Activated CD8-positive, alpha-beta memory T cell treated with anti-CD3 and anti-CD28 coated beads, Interleukin-2, amount 10 ng/mL, durations not matched to agents 7 days and 5 days (primary cell): ENCODE measurements at places on chromosomes 6 and 20. TPM values are rescaled to one million over a fixed set of nuclear protein-coding genes. Genes with fewer than 3 reads are reported as not detected.

Gene CGA
- total RNA-seq = not detected

Gene GTSF1L
- not detected for total RNA-seq

Gene KCNB1
- total RNA-seq = not detected

Gene SMPDL3A
- 0.52 TPM for total RNA-seq

Gene SLA2
- total RNA-seq = 109 TPM

Gene OR2J2
- total RNA-seq = not detected

GRCh38 chr6:133610227-133610840, 278.6 kb upstream of the TCF21 start:
- no peak overlapping the region for H3K27ac ChIP-seq
- no peak overlapping the region for H3K4me3 ChIP-seq
- no peaks in the 10 kb centered on the region for H3K36me3 ChIP-seq
- no peaks in the 10 kb centered on the region for H3K27me3 ChIP-seq
- H3K4me1 ChIP-seq = no peaks in the 10 kb centered on the region

- no peak overlapping the region for H3K4me3 ChIP-seq
- H3K27me3 ChIP-seq = peaks cover 19% of the 10 kb centered on the region
- no peak overlapping the region for H3K27ac ChIP-seq
- H3K36me3 ChIP-seq = no peaks in the 10 kb centered on the region
- DNase-seq = no peak
- H3K4me1 ChIP-seq = peaks cover 20% of the 10 kb centered on the region
Measured at GRCh38 chr6:27768556-27768955, 143.6 kb downstream of the OR2B2 start.

GRCh38 chr6:51511081-51511480, 576.3 kb downstream of the PKHD1 start:
- DNase-seq = no peak
- H3K27me3 ChIP-seq = no peaks in the 10 kb centered on the region
- H3K4me1 ChIP-seq = no peaks in the 10 kb centered on the region
- no peak overlapping the region for H3K4me3 ChIP-seq
- H3K27ac ChIP-seq = no peak overlapping the region

- H3K27ac ChIP-seq = no peak overlapping the region
- no peak overlapping the region for H3K4me3 ChIP-seq
- DNase-seq = no peak
- H3K36me3 ChIP-seq = no peaks in the 10 kb centered on the region
- H3K27me3 ChIP-seq = no peaks in the 10 kb centered on the region
Measured at GRCh38 chr20:41798930-41799502, 180.8 kb upstream of the CHD6 start.

DNA sequence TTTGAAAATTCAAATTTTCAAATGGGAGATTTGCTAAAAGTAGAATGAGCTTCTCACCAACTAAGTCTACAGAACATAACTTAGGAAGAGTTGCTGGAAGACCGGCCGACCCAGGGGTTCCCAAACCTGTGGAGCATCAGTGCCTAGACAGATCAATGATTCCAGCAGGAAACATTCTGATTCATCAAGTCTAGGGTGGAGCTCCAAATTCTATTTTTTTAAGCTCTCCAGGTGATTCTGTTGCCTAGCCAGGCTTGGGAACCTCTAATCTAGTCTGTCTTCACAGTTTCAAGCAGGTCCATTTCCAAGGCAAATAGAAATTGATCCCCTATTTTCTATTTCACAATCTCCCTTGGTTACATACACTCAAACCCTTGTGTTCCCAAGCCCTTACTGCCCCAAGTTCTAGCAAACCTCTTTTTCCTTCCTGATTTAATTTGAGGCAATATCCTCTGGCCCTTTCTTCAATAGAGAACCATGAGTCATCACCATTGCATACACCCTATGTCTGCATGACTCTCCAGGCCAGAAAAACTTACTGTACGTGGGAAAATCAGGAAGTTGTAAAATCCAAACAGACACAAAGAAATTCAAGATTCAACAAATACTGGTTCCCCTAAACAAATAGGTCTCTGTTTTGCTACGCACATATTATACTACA, 8.9 kb downstream of the ATXN1 start:
- H3K4me3 ChIP-seq = no peak overlapping the region
- no peak for DNase-seq
- H3K27ac ChIP-seq = no peak overlapping the region

DNA sequence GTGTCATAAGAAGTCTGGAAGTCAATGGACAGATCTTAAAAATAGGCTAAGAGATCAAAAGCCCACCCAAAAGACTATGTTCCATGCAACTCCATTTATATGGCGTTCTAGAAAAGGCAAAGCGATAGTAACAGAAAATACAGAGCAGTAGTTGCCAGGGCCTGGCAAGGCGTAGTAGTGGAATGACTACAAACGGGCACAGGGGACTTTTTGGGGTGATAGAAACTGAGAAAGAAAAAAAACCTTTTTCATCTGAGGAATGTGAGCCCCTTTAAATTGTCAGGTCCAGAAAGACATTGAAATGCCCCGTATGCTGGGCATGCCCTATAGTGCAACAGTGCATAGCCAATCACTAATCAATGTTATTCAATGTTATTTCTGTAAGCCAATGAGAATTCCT, 47.2 kb upstream of the FAM50B start:
- no peak overlapping the region for H3K27ac ChIP-seq
- DNase-seq = no peak
- H3K36me3 ChIP-seq = no peaks in the 10 kb centered on the region
- peaks cover 5% of the 10 kb centered on the region for H3K27me3 ChIP-seq

DNA sequence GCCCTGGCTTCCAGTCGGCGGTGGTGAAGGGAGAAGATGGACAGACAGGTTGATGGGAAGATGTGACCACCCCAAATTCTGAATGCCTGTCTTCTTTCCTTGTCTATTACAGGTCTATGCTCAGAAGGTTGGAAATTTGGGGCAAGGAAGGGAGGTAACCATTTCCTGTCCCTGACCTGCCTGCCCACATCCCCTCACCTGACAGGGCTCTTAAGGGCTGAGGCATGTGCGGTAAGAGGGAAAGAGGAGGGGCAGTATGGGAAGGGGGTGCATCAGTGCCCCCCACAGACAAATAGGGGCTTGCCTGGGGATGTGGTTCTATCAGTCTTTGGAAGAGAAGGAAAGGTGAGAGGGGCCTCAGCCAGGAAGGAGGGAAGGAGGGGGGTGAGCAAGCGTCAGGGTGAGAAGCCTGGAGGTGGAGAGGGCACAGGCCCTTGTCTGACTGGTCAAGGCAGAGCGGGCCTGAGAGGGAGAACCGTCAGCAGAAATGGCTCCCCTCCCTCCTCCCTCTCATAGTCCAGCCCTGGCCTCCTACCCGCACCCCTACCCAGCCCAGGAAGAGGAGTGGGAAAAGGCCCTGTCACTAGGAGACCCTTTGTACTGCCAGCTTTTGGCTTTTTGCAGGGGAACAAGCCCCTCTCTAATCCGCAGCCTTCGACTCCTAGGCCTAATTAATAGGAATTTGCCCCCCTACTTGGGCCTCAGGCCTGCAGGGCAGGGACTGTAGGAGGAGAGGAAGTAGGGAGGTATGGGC, 104.4 kb upstream of the FOXP4 start:
- DNase-seq = no peak
- no peaks in the 10 kb centered on the region for H3K36me3 ChIP-seq
- H3K4me3 ChIP-seq = no peak overlapping the region

DNA sequence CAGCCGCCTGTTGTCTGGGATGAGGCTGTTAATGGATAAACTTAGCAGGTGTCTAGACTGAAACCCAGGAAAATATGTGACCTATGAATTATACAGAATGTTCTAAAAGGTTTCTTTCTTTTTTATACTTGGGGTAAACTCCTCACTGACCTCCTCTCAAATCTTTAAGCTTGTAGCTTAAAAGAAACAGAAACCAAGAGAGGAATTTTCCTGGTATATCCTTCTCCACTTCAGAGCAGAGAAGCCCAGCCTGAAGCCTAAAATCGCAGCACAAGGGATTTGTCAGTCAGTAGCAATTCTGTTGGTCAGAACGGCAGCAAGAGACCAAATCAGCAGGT, 99.4 kb upstream of the RIPOR2 start:
- H3K4me3 ChIP-seq = peak overlapping the region; percentile 83
- no peaks in the 10 kb centered on the region for H3K27me3 ChIP-seq
- H3K4me1 ChIP-seq = peaks cover 59% of the 10 kb centered on the region
- DNase-seq = no peak
- H3K27ac ChIP-seq = peak overlapping the region; percentile 95

GRCh38 chr6:7145885-7146828, 38.4 kb downstream of the RREB1 start:
- H3K27ac ChIP-seq = peak overlapping the region; percentile 86
- DNase-seq = no peak
- H3K4me1 ChIP-seq = peaks cover 44% of the 10 kb centered on the region
- peaks cover 5% of the 10 kb centered on the region for H3K36me3 ChIP-seq

GRCh38 chr6:90026216-90026615, 131.9 kb downstream of the GJA10 start:
- peak overlapping the region; percentile 61 for H3K27ac ChIP-seq
- peaks cover 24% of the 10 kb centered on the region for H3K36me3 ChIP-seq
- H3K4me1 ChIP-seq = peaks cover 58% of the 10 kb centered on the region
- peak overlapping the region; percentile 0 for H3K4me3 ChIP-seq
- H3K27me3 ChIP-seq = no peaks in the 10 kb centered on the region

GRCh38 chr20:58173091-58173490, 55.4 kb downstream of the ANKRD60 start:
- no peak overlapping the region for H3K4me3 ChIP-seq
- no peaks in the 10 kb centered on the region for H3K36me3 ChIP-seq
- H3K27me3 ChIP-seq = peaks cover 2% of the 10 kb centered on the region
- H3K4me1 ChIP-seq = peaks cover 8% of the 10 kb centered on the region

GRCh38 chr6:37985355-37985754, 165.8 kb downstream of the ZFAND3 start:
- peaks cover 2% of the 10 kb centered on the region for H3K36me3 ChIP-seq
- H3K4me1 ChIP-seq = peaks cover 31% of the 10 kb centered on the region
- H3K27ac ChIP-seq = no peak overlapping the region
- no peaks in the 10 kb centered on the region for H3K27me3 ChIP-seq
- H3K4me3 ChIP-seq = no peak overlapping the region
- peak; percentile 43 for DNase-seq

GRCh38 chr6:34509782-34510181, 43.9 kb downstream of the PACSIN1 start:
- peaks cover 3% of the 10 kb centered on the region for H3K36me3 ChIP-seq
- H3K4me1 ChIP-seq = no peaks in the 10 kb centered on the region
- no peak overlapping the region for H3K4me3 ChIP-seq
- no peak overlapping the region for H3K27ac ChIP-seq
- H3K27me3 ChIP-seq = peaks cover 14% of the 10 kb centered on the region

DNA sequence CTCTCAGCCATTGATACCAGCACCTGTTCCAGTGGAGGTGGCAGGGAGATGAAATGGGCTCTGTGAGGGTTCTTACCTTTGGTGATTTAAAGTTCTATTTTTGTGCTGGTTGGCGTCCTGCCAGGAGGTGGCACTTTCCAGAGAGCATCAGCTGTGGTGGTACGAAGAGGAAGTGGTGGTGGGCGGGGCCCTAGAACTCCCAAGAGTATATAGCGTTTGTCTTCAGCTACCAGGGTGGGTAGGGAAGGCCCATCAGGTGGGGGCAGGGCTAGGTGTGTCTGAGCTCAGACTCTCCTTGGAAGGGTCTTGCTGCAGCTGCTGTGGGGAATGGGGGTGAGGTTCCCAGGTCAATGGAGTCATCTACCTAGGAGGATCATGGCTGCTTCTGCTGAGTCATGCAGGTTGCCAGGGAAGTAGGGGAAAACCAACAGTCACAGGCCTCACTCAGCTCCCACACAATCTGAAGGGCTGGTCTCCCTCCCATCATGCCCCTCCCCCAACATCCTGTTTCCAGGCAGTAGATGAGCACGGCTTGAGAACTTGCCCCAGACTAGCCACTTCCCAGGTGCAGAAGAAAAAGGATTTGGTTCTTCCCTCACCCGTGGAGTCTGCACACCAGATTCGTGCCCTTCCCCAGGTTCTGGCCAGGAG, 46.6 kb downstream of the MOXD1 start:
- H3K27me3 ChIP-seq = peaks cover 14% of the 10 kb centered on the region
- H3K36me3 ChIP-seq = peaks cover 6% of the 10 kb centered on the region
- H3K27ac ChIP-seq = peak overlapping the region; percentile 22
- DNase-seq = peak; percentile 54

DNA sequence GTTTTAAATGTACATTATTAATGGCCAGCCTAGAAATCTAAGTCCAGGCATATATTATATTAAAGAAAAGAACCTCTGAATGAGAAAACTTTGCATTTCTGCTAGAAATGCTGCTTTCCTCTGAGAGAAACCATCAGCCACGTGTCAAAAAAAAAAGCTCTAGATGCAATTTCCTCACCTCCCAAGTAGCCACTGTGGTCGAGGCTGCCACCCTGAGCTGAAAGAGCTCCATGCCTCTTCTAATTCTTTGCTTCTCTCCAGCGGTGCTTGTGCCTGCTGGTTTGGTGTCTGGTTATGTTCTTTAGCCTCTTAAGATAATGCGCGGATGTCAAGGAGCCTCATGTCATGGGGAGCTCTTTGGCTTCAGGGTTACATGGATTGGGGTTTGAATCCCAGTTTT, 316.0 kb downstream of the TFAP2C start:
- H3K36me3 ChIP-seq = no peaks in the 10 kb centered on the region
- no peak overlapping the region for H3K4me3 ChIP-seq
- H3K27me3 ChIP-seq = no peaks in the 10 kb centered on the region
- H3K4me1 ChIP-seq = no peaks in the 10 kb centered on the region

DNA sequence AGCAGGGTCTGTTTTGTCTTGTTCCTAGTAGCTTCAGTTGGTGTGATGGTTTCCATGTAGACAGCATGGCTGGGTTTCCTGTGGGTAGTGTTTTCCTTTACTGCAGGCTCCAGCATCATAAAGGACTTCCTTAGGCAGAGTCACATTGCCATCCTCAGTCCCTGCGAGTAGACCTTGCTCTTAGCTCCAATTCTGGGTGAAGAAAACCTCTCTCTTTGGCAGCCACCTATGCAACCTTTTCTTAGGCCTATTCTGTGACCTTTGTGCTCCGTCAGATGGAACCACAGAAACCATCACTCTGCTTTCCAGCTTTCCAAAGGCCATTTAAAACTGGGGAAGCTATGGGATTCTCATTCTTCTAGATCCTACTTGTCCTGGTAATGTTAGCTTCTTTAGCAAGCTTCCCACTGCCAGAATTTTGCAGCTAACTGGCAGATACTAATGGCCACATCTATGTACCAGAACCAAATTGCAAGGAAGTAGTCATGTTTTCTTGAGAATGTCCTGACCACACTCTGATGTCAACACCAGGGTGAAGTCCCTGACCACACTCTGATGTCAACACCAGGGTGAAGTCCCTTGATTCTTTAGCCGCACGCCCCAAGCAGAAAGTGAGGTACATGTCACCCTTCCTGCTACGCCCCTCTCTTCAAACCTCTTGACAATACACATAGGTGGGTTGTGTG, 646.6 kb upstream of the HS3ST5 start:
- H3K4me1 ChIP-seq = peaks cover 19% of the 10 kb centered on the region
- peak overlapping the region; percentile 15 for H3K4me3 ChIP-seq
- peak overlapping the region; percentile 90 for H3K27ac ChIP-seq
- peaks cover 7% of the 10 kb centered on the region for H3K36me3 ChIP-seq
